ENCODE measurements at places on chromosomes 11 and 22.

DNA sequence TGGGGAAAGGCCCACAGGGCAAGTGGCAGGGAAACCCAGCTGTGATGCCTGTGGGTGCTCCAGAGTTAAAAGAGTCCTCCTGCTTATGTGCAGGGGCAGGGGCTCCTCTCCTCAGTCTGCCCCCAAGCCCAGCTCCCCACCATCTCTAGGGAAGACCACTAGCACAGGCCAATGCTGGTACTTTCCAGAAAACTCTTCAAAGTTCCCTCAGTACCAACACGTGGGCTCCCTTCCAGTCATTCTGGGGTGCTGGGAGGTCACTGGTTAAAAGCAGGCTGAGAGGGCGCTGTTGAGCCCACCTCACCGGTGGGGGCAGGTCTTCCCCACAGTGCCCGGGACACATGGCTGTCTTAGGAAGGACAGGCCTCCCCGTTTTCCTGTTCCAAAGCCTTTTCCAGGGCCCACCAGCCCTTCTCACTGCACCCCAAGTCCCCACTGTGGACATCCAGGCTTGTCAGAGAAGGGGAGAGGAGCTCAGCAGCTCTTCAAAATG, 154.6 kb downstream of the TRIM29 start:
- no peak for DNase-seq

GRCh38 chr22:33781411-33781810, 138.9 kb downstream of the LARGE1 start:
- no peak for DNase-seq

GRCh38 chr11:62702246-62702645, 5.0 kb downstream of the BSCL2 start:
- DNase-seq = no peak

DNA sequence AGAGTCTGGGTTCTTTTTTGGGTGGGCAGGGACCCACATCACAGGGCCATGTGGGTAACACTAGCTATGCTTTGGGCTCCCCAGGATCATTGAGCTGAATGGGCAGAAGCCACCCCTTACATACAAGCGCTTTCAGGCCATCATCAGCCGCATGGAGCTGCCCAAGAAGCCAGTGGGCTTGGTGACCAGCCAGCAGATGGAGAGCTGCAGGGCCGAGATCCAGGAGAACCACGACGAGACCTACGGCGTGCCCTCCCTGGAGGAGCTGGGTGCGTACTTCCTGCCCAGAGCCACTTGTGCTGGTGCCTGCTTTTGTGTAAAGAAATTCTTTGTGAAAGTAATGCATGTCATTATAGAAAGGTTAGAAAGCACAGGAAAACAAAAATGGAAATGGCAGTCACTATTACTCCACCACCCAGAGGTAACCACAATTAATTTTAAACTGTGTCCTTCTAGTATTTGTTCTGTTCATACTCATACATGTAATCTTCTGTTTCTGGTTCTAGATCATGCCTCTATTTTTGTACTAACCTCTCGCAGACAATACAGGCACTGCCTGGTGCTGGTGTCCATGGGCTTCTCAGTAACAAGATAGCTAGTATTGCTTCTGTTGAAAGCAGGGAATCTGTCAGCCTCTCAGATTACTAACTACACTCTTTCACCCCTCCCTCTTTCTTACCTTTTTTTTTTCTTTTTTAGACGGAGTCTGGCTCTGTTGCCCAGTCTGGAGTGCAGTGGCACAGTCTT, 13.7 kb downstream of the CRY2 start:
- no peak for DNase-seq

DNA sequence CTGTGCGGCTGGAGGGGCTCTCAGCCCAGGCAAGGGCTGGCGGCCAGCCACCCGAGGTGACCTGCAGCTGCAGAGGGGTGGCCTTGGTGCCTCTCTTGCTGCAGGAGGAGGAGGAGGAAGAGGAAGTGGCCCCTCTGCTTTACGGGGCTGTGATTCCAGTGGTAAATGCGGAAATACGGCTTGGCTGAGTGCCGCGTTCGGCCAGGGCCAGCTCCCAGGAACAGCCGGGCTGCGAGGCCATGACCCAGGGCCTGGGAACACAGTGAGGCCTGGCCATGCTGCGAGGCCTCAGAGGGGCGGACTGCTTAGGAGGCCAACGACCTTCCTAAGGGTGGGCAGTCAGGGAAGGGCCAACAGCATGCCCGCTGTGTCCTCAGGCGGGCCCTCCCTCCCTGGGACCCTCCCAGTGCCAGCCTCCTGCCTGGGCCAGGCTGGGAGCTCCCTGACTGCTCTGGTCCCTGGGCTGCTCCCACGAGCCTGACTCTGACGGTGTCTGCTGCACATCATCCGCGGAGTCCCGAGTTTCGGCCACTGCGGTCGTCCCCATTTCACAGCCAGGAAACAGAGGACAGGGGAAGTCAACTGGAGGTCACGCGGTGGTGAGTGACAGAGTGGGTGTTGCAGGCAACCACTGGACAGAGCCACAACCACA, 20.8 kb upstream of the PPARA start:
- DNase-seq = no peak

GRCh38 chr22:20810645-20811044, 36.7 kb downstream of the SERPIND1 start:
- no peak for DNase-seq

DNA sequence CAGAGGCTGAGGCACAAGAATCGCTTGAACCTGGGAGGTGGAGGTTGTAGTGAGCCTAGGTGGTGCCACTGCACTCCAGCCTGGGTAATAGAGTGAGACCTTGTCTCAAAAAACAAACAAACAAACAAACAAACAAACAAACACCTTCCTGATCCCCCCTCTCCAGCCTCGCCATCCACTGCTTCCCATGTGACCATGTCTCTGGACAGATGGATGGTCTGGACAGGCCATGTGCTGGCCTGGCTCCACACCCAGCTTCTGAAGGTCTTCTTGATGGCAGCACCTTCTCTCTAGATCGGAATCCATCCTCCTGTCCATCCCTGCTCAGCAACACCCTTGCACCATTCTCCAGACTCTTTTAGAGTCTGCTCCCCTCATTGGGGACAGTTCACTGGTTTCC, 10.7 kb upstream of the PEX26 start:
- DNase-seq = no peak

- DNase-seq = no peak
Measured at GRCh38 chr22:33440756-33441155, 382.6 kb upstream of the SYN3 start.
